Ovary (tissue), 10 donors: ENCODE measurements at places on chromosomes 16 and 17. TPM values are rescaled to one million over a fixed set of nuclear protein-coding genes. Genes with fewer than 3 reads are reported as not detected.

- no peak for DNase-seq
- H3K27me3 ChIP-seq = no peaks in the 10 kb centered on the region
- H3K27ac ChIP-seq = no peak overlapping the region
- no peaks in the 10 kb centered on the region for H3K36me3 ChIP-seq
Observed at GRCh38 chr16:23187341-23187740, 4.8 kb downstream of the SCNN1G start.

DNA sequence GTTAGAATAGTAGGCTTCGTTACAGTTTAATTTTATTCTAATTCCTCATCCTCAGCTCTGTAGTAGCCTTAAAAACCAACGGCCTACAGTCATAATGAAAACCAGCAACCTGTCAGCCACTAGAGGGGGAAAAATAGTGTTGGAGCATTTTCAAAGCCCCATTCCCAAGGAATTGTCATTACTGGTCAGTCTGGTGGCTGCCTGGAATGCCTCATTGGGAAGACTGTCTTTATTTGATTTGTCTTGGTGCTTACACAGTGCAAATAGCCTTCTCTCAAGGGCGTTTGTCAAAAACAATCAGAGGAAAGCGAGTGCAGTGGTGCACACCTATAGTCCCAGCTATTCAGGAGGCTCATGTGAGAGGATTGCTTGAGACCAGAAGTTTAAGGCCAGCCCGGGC, 4.7 kb downstream of the LPCAT2 start:
- no peak overlapping the region for H3K27ac ChIP-seq
- no peak for DNase-seq
- no peaks in the 10 kb centered on the region for H3K27me3 ChIP-seq
- H3K36me3 ChIP-seq = no peaks in the 10 kb centered on the region
- H3K4me1 ChIP-seq = peaks cover 1% of the 10 kb centered on the region

GRCh38 chr16:59274141-59274540, 540.0 kb upstream of the GOT2 start:
- H3K27ac ChIP-seq = no peak overlapping the region
- no peaks in the 10 kb centered on the region for H3K27me3 ChIP-seq
- H3K4me1 ChIP-seq = no peaks in the 10 kb centered on the region
- no peaks in the 10 kb centered on the region for H3K36me3 ChIP-seq
- DNase-seq = no peak

GRCh38 chr16:65480281-65481091, 358.6 kb upstream of the CDH11 start:
- no peak overlapping the region for H3K4me3 ChIP-seq
- H3K27ac ChIP-seq = no peak overlapping the region
- no peak for DNase-seq
- no peaks in the 10 kb centered on the region for H3K27me3 ChIP-seq

DNA sequence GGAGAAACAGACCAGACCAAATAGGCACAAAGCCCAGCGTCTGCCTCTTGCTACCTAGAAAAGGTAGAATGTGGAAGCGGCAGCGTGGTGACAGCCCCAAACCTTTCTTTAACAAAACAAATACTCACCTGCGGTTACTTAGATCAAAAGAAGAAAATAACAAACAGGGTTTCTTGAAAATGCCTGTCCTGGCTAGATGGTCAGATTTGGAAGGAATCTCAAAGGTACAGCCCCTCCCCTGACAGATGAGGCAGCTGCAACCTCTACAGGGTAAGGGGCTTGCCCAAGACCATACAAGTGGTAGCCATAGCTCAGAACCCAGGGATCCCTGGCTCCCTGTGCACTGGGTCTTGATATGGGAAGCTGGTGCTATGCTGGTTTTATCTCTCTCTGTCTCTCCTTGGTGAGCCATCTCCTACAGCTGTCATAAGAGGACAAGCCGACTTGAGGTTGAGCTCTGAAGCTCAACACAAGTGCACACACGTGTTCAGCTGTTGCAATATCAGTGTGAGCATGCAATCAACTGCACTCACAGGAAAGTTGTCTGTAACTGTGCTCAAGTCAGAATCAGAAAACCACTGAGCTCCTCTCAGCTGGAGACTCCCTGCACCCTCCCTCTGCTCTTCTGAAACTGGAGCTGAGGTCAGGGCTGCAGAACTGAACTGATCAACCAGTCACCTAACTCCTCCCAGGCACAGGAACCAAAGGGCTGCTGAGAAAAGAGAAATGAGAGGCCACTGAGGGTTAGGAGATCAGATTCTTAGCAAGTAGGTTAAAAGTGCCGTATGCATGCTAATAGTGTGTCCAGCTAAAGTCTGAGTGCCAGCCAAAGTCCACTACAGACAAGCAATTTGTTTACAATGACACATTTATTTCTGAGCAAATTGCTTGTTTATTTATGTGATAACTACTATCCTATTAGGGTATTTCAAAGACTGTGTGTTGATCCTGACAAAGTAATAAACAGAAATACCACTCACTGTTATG, 6.1 kb upstream of the RNF157 start:
- no peak overlapping the region for H3K27ac ChIP-seq
- H3K36me3 ChIP-seq = no peaks in the 10 kb centered on the region
- DNase-seq = no peak
- no peaks in the 10 kb centered on the region for H3K4me1 ChIP-seq

GRCh38 chr16:54977211-54977610, 46.5 kb downstream of the IRX5 start:
- H3K27ac ChIP-seq = no peak overlapping the region
- no peak for DNase-seq
- no peak overlapping the region for H3K4me3 ChIP-seq
- H3K4me1 ChIP-seq = no peaks in the 10 kb centered on the region

- H3K27ac ChIP-seq = no peak overlapping the region
- H3K27me3 ChIP-seq = no peaks in the 10 kb centered on the region
- H3K36me3 ChIP-seq = no peaks in the 10 kb centered on the region
- H3K4me3 ChIP-seq = no peak overlapping the region
- no peaks in the 10 kb centered on the region for H3K4me1 ChIP-seq
Observed at GRCh38 chr17:45821147-45821546, 23.5 kb upstream of the SPPL2C start.

- H3K27ac ChIP-seq = no peak overlapping the region
- DNase-seq = no peak
- no peak overlapping the region for H3K4me3 ChIP-seq
Observed at GRCh38 chr16:79190542-79190941, 410.0 kb downstream of the MAF start.

GRCh38 chr16:89478576-89479221, 11.7 kb downstream of the ANKRD11 start:
- H3K4me3 ChIP-seq = no peak overlapping the region
- no peak overlapping the region for H3K27ac ChIP-seq
- no peak for DNase-seq

- DNase-seq = peak; percentile 56
- H3K27me3 ChIP-seq = no peaks in the 10 kb centered on the region
Observed at GRCh38 chr16:46908540-46909372, 24.6 kb downstream of the GPT2 start.

- no peaks in the 10 kb centered on the region for H3K4me1 ChIP-seq
- no peak overlapping the region for H3K27ac ChIP-seq
- DNase-seq = no peak
- H3K36me3 ChIP-seq = no peaks in the 10 kb centered on the region
- no peak overlapping the region for H3K4me3 ChIP-seq
Observed at GRCh38 chr17:78535273-78536197, 41.7 kb downstream of the DNAH17 start.

GRCh38 chr16:64375391-64375980, 746.4 kb downstream of the CDH11 start:
- no peak overlapping the region for H3K4me3 ChIP-seq
- no peak for DNase-seq
- no peaks in the 10 kb centered on the region for H3K36me3 ChIP-seq
- H3K4me1 ChIP-seq = no peaks in the 10 kb centered on the region

DNA sequence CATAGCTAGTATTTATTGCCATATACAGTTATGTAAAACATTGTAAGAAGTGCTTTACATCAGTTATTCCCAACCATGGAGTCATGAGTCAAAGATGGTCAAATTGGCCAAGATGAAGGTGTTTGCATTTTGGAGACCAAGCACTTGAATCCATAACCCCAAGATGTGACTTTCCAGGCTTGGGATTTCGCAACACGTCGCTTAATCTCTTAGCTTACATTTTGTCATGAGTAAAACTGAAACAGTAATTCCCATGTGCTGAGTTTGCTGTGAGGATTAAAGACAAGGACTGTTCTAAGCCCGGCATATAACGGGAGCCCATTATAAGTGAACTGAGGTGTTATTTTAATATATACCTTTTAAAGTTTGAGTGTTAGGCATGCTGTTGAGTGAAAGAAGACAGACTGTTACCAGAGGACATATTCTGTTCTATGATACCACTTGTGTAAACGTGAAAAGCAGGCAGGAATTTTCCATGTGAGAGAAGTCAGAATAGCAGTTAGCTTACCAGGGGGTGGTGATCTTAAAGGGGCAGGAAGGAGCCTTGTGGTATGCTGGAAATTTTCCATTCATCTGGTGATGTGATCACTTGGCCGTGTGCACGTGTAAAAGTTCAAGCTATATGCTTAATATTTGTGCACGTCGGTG, 484.9 kb downstream of the WWOX start:
- H3K36me3 ChIP-seq = no peaks in the 10 kb centered on the region
- H3K4me3 ChIP-seq = no peak overlapping the region
- no peaks in the 10 kb centered on the region for H3K27me3 ChIP-seq
- H3K27ac ChIP-seq = no peak overlapping the region
- no peak for DNase-seq

GRCh38 chr16:85687651-85688471, 893 bp downstream of the GINS2 start:
- peaks cover 5% of the 10 kb centered on the region for H3K4me1 ChIP-seq
- DNase-seq = no peak
- no peak overlapping the region for H3K27ac ChIP-seq
- no peaks in the 10 kb centered on the region for H3K27me3 ChIP-seq

DNA sequence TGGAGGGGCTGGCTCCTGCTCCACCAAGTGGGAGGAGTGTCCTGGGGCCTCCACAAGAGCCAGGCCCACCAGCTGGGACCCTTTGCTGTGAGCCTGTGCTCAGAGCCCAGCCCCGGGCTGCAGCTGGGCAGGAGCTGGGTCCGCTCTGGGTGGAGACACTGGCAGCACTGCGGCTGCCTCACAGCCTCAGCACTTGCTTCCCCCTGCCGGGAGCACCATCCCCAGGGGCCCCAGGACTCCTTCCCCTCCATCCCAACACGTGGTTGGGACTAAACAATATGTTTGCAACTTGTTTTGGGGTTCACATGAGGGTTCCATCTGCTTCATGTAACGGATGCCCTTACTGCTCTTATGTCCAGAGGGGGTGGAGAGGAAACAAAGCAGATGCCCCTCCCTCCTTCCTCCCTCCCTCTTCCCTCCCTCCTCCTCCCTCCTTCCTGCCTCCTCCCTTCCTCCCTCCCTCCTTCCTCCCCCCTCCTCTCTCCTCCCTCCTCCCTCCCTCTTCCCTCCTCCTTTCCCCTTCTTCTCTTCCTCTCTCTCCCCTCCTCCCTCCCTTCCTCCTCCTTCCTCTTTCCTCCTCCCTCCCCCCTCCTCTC, 16.3 kb upstream of the CBFA2T3 start:
- no peaks in the 10 kb centered on the region for H3K27me3 ChIP-seq
- no peaks in the 10 kb centered on the region for H3K36me3 ChIP-seq
- DNase-seq = no peak
- no peak overlapping the region for H3K27ac ChIP-seq

DNA sequence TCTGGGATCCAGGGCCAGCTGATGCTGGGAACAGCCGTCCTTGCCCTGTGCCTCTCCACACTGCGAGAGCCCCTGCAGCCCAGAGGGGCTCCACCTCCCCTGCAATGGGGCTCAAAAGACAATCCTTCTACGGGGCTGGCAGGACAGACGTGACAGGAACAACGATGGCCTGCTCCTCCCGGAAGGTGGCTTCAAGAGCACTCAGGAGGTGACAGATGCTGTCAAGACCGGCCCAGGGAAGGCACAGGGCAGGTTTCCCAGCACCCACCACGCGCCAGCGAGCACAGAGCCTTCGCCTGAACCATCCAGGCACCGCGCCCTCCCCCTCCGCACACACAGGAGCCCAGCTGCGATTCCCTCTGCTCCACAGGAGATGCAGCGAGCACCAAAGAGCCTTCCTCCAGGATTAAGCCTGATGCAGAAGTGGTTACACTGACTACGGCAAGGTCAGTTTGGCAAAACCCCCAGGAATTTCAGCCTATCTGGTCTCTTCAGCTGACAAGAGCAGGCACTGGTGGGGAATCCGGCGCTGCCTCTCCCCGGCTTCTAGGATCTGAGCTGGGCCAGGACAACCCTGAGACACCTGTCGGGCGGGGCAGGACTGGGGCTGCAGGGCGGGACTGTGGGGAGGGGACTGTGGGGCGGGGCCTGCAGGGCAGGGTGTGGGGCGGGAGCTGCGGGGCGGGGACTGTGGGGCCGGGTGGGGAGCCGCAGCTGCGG, 103.4 kb downstream of the ZNF778 start:
- no peaks in the 10 kb centered on the region for H3K36me3 ChIP-seq
- H3K4me1 ChIP-seq = peaks cover 55% of the 10 kb centered on the region
- H3K4me3 ChIP-seq = peak overlapping the region; percentile 6
- peak overlapping the region; percentile 2 for H3K27ac ChIP-seq
- peak; percentile 59 for DNase-seq

GRCh38 chr16:57016831-57017230, 27.5 kb downstream of the NLRC5 start:
- H3K27ac ChIP-seq = no peak overlapping the region
- no peaks in the 10 kb centered on the region for H3K4me1 ChIP-seq
- DNase-seq = no peak
- H3K27me3 ChIP-seq = no peaks in the 10 kb centered on the region

DNA sequence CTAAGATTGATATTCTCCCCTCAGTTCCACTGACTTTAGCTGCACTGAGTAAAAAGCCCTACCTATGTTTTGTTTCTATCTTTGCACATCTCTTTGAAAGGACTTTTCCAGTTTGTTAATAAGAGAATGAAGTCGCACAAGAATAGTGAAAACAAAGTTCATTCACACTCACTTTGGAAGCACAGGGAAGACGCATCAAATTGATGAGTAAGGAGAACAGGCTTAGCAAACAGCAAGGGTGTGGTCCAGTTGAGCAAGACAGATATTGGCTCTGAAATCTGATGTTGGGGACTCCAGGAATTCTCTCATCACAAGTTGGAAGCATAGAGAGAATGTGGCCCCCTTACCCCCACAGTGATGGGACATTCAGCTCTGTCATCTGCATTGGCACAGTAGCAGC, 221.3 kb downstream of the CDH11 start:
- H3K4me3 ChIP-seq = no peak overlapping the region
- H3K4me1 ChIP-seq = no peaks in the 10 kb centered on the region
- DNase-seq = no peak

- H3K4me3 ChIP-seq = no peak overlapping the region
- no peak for DNase-seq
- H3K36me3 ChIP-seq = no peaks in the 10 kb centered on the region
- no peaks in the 10 kb centered on the region for H3K27me3 ChIP-seq
- H3K27ac ChIP-seq = no peak overlapping the region
- peaks cover 4% of the 10 kb centered on the region for H3K4me1 ChIP-seq
Observed at GRCh38 chr17:14330492-14330962, 29.6 kb downstream of the HS3ST3B1 start.

GRCh38 chr16:87063543-87063942, 253.6 kb downstream of the C16orf95 start:
- no peaks in the 10 kb centered on the region for H3K27me3 ChIP-seq
- H3K27ac ChIP-seq = no peak overlapping the region
- H3K4me3 ChIP-seq = no peak overlapping the region
- no peaks in the 10 kb centered on the region for H3K36me3 ChIP-seq

Gene CRHR1
- 0.33 TPM for total RNA-seq

Gene EPX
- not detected for total RNA-seq

Gene FMNL1
- 7.6 TPM for total RNA-seq

Gene TRIM47
- 14.0 TPM for total RNA-seq

Gene ZG16B
- total RNA-seq = not detected

Gene RDM1
- not detected for total RNA-seq

Gene SAMD14
- 2.6 TPM for total RNA-seq
